ENCODE measurements at places on chromosomes 2 and 18. TPM values are rescaled to one million over a fixed set of nuclear protein-coding genes. Genes with fewer than 3 reads are reported as not detected.

Gene UGT1A5
- total RNA-seq: not detected

Gene STPG4
- 0.37 TPM for total RNA-seq

Gene SERPINB3
- not detected for total RNA-seq

Gene MRPS5
- total RNA-seq: 43.3 TPM

GRCh38 chr18:36543030-36543429 lies 245.5 kb downstream of the FHOD3 start:
- H3K4me3 ChIP-seq: no peak overlapping the region
- H3K27ac ChIP-seq: no peak overlapping the region
- H3K27me3 ChIP-seq: peaks cover 3% of the 10 kb centered on the region
- H3K36me3 ChIP-seq: no peaks in the 10 kb centered on the region
- no peaks in the 10 kb centered on the region for H3K4me1 ChIP-seq

DNA sequence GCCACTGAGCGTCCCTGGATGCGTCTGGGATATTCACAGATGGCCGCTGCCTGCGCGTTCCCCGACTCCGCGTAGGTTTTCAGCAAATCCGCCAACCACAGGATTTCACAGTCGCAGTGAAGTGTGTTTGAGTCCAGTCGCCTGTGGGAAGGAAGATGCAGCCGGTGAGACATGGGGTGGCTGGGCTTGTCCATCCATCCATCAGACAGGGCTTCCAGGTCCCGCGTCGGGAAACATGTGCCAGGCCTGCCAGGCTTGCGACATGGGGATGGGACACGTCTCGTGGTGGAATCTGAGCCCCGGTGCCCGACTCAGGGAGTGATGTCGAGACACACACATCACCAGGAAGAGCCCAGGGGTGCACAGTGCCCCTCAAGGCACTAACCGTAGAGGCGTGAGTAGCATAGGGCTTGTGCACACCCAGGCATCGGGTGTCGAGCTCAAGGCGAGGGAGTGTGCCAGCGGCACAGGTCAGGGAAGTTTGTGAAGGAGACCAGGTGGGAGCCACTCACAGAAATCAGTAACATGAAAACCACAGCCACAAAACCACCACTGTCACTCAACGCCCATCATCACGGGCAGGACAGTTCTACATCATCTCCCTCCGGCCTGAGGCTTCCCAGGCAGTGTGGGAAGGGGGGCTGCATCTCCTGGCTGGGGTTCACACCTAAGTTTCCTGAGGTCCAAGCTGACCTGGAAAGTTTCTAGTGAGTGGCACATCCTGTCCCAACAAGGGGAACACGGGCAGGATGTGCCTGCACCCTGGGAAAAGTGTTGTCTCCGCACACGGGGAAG lies 63.9 kb downstream of the PXDN start:
- H3K4me1 ChIP-seq: peaks cover 12% of the 10 kb centered on the region
- H3K27ac ChIP-seq: no peak overlapping the region
- H3K36me3 ChIP-seq: peaks cover 29% of the 10 kb centered on the region
- no peak overlapping the region for H3K4me3 ChIP-seq

DNA sequence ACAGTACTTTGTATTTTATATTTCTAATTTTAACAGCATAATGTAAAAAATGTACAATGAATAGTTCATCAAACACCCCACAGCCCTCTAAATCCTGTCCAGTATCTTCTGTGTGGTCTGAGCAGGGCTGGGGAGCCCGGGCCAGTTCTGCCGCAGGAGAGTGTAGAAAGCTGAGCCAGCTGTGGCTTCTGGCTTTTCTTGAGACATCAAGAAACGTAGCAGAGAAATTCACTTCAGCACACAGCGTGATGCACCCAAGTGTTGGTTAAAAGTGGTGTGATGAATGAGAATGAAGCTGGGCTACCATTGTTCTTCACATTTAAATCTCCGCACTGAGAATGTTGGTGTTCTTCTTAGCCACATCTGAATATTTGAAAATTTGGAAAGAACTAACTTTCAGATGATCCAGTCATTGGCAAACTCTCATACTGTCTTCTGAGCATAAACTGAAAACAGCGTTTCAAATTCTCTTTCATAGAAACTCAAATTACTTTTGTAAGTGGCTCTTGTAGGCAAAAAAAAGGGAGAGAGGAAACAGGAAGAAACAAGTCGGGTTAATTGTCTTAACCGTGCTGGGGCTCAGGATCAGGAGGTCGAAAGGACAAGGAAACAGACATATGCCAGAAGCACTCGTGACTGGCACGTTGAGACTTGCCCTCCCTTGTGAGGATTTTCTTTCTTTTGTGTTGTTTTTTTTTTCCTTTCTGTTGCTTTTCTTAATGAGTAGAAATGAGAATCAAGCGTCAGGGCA lies 23.4 kb upstream of the TMEM87B start:
- H3K27ac ChIP-seq: peak overlapping the region; percentile 21
- H3K27me3 ChIP-seq: peaks cover 12% of the 10 kb centered on the region
- no peak overlapping the region for H3K4me3 ChIP-seq
- peaks cover 25% of the 10 kb centered on the region for H3K4me1 ChIP-seq

DNA sequence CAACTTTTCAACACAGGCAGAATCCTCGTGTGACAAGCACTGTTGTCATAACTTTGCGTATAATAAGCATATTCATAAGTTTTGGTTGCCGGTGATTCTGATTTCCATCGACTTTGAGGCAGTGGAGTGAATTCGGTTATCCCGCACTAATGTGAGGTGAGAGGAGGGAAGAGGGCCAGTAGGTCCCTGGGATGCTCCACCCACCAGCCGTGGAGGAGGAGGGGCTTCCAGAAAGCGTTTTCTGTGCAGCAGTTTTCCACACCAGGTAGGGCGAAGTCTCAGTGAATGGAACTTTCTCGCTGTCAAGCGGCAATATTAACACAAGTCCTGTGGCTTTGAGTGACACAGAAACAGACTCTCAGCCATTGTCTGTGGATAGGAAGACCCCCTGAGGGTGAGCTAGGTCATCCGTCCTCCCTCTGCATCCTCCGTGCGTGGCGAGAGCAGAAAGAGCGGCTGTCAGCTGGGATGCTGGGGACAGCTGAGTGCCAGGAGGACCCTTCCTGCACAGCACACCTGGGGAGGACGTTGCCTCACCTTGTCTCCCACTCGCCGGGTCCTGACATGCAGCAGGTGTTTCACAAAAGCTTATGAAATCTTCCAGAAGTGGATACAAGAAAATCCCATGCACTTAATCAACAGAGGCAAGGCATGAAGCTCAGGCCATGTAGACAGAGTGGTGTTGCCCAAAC lies 67.5 kb downstream of the DCDC2C start:
- no peaks in the 10 kb centered on the region for H3K4me1 ChIP-seq
- no peaks in the 10 kb centered on the region for H3K36me3 ChIP-seq
- DNase-seq: peak; percentile 79

GRCh38 chr2:20428717-20429490 lies 18.0 kb upstream of the RHOB start:
- peaks cover 20% of the 10 kb centered on the region for H3K4me1 ChIP-seq
- H3K36me3 ChIP-seq: no peaks in the 10 kb centered on the region
- H3K27me3 ChIP-seq: peaks cover 2% of the 10 kb centered on the region
- no peak overlapping the region for H3K4me3 ChIP-seq

GRCh38 chr2:52698408-52698807 lies 1069.2 kb upstream of the CHAC2 start:
- H3K4me3 ChIP-seq: no peak overlapping the region
- H3K27me3 ChIP-seq: peaks cover 4% of the 10 kb centered on the region
- no peaks in the 10 kb centered on the region for H3K4me1 ChIP-seq
- no peak overlapping the region for H3K27ac ChIP-seq
- DNase-seq: no peak

DNA sequence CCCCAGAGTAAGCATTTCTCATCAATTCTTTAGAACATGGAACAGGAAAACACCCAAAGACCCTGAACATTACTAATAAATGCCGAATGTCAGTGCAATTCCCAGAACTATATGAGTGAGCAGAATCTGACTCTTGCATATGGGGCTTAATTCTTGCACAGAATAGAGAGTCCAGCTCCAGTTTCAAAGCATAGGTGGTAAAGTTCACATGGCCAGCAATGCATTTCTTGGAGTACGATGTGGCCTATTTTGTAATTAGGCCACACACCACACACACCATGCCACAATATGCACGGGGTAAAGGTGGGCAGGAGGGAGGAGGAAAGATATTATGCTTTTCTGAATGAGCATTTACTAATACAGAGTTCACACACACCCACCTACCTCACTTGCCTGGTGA lies 56.5 kb downstream of the PLA2R1 start:
- peaks cover 18% of the 10 kb centered on the region for H3K4me1 ChIP-seq
- no peak overlapping the region for H3K4me3 ChIP-seq
- no peak overlapping the region for H3K27ac ChIP-seq
- no peak for DNase-seq
- peaks cover 69% of the 10 kb centered on the region for H3K36me3 ChIP-seq

DNA sequence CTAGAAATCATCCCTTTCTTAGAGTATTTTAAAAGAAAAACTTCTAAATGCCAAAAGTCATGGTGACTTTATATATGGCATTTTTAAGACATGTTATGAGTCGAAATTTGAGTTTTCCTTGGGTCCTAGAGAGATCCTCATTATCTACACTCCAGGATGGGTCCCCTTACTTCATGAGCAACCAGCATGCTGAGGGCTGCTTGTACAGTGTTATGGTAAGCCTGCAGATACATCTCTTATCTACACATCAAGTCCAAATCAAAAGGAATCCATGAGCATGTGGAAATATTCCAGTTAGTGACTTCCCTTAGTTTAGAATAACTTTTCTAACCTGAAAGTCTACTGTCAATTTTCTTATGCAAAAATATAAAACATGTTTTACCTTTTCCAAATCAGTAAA lies 58.7 kb downstream of the SLC66A3 start:
- DNase-seq: no peak
- H3K27ac ChIP-seq: no peak overlapping the region
- peaks cover 60% of the 10 kb centered on the region for H3K36me3 ChIP-seq
- H3K4me1 ChIP-seq: no peaks in the 10 kb centered on the region
- no peak overlapping the region for H3K4me3 ChIP-seq

DNA sequence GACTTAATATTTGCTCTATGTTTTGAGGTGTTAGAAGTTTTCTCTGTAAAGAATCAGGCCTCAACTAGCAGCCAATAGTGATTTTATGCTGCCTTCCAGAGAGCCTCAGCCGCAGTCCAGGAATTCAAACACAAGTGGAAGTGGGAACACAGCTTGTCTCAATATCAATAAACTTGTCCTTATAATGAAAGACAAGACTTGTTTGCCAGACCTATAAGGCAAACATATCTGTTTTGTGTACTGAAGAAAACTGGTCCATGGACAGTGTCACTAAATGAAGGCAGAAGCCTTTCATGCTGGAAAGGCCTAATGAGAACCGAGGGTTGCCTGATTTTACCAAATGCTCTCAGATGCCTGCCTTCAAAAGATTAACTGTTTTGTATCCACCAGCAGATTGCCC lies 182.2 kb downstream of the EPHA4 start:
- no peaks in the 10 kb centered on the region for H3K4me1 ChIP-seq
- H3K4me3 ChIP-seq: no peak overlapping the region
- H3K27me3 ChIP-seq: peaks cover 4% of the 10 kb centered on the region
- H3K36me3 ChIP-seq: no peaks in the 10 kb centered on the region

- H3K4me1 ChIP-seq: peaks cover 32% of the 10 kb centered on the region
- H3K4me3 ChIP-seq: no peak overlapping the region
- peaks cover under 1% of the 10 kb centered on the region for H3K36me3 ChIP-seq
- no peak overlapping the region for H3K27ac ChIP-seq
- DNase-seq: no peak
Measured at GRCh38 chr2:240557101-240557751, 562 bp downstream of the ANKMY1 start.

- H3K4me1 ChIP-seq: peaks cover 3% of the 10 kb centered on the region
- H3K27ac ChIP-seq: no peak overlapping the region
- H3K36me3 ChIP-seq: no peaks in the 10 kb centered on the region
- peaks cover 22% of the 10 kb centered on the region for H3K27me3 ChIP-seq
- DNase-seq: peak; percentile 91
Measured at GRCh38 chr2:26330114-26330549, 15.8 kb upstream of the SELENOI start.

DNA sequence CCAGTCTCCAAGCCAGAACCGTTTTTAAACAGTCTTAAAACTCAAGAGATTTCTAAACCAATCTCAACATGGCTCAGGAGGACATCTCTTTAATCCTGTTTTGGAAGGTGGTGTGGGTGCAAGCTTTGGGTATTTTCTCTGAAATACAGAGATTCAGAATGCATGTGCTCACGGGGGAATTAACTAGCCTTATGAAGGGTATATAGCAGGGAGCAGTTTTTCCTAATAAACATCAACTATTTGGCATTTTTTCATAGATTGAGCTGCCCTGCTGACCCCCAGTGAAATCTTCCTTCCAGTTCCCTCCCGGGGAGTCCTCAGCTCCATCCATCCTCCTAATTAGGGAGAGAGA lies 122.6 kb downstream of the SMAD7 start:
- H3K4me1 ChIP-seq: peaks cover 82% of the 10 kb centered on the region
- DNase-seq: peak; percentile 57
- H3K27me3 ChIP-seq: no peaks in the 10 kb centered on the region
- peak overlapping the region; percentile 100 for H3K27ac ChIP-seq
- H3K4me3 ChIP-seq: peak overlapping the region; percentile 70

- peaks cover 8% of the 10 kb centered on the region for H3K36me3 ChIP-seq
- no peaks in the 10 kb centered on the region for H3K27me3 ChIP-seq
- no peak overlapping the region for H3K4me3 ChIP-seq
- H3K4me1 ChIP-seq: peaks cover 11% of the 10 kb centered on the region
Measured at GRCh38 chr18:692824-693223, 19.6 kb downstream of the ENOSF1 start.

GRCh38 chr2:84613082-84613481 lies 96.8 kb downstream of the DNAH6 start:
- H3K27ac ChIP-seq: no peak overlapping the region
- no peaks in the 10 kb centered on the region for H3K36me3 ChIP-seq
- H3K4me1 ChIP-seq: no peaks in the 10 kb centered on the region
- no peak for DNase-seq
- H3K4me3 ChIP-seq: no peak overlapping the region
- H3K27me3 ChIP-seq: no peaks in the 10 kb centered on the region
